ENCODE measurements at places on chromosomes 11 and 22.

DNA sequence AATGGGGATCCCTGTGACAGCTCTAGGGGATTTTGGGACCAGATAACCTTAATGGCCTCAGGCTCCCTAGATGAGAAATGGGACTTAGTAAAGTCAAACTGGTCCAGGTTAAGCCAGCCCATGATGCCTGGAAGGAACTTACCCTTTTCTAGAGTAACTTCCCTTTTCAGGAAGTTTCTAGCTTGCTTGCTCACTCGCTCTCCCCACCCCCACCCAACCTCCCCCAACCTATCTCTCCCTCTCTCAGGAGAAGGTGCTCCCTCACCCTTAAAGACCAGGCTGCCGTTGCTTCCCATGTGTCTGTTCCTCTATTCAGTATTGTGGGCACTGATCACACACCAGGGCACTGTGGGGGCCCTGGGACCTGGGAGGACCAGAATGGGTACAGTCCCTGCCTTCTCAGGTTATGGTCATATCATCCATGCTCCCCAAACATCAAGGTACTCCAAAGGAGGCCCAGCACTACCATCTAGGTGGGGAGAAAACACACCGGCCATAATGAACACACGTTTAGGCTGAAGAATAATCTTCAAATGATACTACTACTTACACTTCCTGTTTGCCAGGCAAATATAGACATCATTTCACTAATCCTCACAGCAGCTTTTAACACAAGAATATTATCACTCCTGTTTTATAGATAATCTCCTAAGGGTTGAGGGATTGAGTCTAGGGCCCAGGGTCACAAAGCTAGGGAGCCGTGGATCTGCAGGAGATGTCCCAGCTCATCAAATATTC is 18.2 kb downstream of the KCNQ1OT1 start:
- no peak for DNase-seq

DNA sequence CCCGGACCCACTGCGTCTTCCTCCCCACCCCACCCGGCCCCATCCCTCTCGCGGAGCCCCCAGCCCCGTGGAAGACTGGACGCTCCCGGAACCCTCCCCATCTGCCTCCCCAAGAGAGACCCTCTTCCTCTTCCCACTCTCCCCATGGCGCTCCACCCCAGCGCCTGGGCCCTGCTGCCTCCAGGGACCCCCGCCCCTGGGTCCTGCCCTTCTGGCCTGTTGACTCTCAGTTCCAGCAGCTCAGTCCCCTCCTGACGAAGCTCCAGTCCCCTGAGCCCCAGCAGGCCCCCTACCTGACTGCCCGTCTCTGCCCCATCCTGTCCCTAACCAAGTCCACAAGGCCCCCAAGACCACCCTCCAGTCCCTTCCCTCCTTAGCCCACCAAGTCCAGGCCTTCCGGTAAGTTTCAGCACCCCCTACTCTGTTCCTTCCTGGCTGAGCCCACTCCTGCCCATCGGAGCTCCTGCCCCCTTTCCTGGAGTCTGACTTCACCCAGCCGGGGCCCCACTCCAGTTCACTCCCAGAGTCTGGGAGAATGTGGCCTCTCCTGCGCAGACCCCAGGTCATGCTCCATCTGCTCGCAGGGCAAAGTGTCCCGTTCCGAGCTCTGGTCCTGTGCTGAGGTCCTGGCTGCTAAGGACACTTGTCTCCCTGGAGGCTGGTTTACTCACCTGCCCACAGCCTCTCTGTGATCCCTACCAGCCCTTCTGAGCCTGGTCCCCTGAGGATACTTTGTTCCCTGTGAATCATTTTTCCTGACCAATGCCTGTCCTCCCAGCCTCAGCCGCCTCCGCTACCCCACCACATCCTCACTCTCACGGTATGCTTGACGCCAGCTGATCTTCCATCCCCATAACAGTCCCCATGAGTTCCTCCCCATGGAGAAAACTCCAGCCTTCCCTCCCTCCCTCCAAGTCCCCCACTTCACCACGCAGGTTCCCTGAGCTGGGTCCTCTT is 722 bp downstream of the IFITM10 start:
- no peak for DNase-seq

GRCh38 chr22:20807315-20807752 is 33.4 kb downstream of the SERPIND1 start:
- no peak for DNase-seq

DNA sequence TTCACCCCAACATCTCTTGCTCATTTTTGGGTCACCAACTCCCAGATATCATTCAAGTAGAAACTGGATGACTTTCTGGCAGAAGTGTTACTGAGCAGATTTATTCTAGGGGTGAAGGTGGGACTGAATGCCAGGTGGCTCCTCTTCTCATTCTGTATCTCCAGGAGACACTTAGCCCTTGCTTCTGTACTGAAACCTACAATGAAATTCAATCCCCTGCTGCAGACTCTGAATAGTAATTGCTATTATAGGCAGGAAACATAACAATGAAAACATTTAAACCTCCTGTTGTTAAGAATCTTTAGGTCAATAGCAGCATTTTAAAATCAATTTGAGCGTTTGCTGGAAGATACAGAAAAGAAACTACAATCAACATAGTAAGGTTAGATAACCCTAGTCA is 879.4 kb upstream of the TENM4 start:
- no peak for DNase-seq

- no peak for DNase-seq
Observed at GRCh38 chr11:24755260-24755839, 258.5 kb downstream of the LUZP2 start.

DNA sequence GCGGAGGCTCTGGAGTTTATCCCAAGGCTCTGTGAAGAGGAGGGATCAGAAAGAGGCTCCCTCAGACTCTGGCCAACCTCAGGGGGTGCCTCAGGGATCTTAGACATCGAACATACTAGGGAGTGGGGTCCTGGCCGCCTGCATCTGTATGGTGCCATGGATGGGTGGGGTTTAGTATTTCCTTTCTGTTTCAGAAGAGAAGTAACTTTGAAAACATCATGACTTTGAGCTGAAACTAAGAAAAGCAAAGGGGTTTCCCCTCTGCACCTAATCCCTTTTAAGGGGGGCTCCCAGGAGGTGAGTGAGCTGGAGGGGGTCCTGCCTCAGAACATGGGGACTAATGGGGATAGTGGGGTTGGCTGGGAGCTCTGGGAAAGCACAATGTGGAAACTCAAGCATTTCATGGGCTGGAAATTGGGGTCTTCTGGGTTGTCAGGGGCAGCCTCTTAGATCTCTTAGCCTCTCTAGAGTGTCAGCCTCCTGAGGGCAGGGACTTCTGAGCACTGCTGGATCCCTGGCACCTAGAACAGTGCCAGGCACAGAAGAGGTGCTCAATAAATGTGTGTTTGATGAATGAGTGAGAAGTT is 11.8 kb upstream of the SSTR3 start:
- DNase-seq = no peak

DNA sequence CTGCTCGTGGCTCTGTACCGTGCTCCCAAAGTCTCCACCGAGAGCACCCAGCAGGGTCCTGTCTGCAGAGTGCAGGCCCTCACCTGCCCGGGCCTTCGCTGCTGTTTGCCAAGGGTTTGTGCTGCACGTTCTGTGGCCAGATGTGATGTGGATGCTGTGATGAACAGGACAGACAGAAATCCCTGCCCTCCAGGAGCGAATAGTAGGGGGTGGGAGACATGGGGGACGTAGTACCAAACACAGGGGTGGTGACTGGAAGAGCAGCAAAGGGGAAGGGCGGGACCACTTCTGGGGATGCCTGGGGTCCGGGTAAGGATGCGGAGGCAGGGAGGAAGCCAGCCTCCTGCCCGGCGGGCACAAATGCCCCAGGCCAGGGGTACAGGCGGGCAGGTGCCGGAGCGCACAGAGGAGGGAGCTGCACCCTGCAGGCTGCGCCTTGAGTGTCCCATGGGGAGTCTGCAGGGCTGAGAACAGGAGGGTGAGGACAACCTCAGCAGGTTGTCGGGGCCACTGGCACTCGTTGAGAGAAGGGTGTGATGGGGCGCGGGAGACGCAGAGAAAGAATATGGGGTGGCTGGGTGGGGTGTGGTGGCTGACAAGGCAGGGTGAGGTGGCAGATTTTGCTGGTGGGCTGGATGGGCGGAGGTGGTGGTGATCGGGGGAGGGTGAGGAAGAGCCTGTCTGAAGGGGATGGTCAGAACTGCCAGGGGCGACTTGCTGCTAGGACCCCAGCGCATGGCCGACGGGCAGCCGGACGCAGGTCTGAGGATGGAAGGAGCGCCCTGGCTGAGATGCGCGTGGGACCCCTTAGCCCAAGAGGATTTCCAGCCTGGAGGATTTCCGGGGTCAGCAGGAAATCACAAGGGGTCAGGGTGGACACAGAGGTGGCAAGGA is 16.3 kb upstream of the CTSD start:
- DNase-seq = no peak

GRCh38 chr11:119729951-119730613 is 1.1 kb upstream of the NECTIN1 start:
- DNase-seq = peak; percentile 78

- no peak for DNase-seq
Observed at GRCh38 chr11:131195661-131196517, 174.5 kb upstream of the NTM start.

DNA sequence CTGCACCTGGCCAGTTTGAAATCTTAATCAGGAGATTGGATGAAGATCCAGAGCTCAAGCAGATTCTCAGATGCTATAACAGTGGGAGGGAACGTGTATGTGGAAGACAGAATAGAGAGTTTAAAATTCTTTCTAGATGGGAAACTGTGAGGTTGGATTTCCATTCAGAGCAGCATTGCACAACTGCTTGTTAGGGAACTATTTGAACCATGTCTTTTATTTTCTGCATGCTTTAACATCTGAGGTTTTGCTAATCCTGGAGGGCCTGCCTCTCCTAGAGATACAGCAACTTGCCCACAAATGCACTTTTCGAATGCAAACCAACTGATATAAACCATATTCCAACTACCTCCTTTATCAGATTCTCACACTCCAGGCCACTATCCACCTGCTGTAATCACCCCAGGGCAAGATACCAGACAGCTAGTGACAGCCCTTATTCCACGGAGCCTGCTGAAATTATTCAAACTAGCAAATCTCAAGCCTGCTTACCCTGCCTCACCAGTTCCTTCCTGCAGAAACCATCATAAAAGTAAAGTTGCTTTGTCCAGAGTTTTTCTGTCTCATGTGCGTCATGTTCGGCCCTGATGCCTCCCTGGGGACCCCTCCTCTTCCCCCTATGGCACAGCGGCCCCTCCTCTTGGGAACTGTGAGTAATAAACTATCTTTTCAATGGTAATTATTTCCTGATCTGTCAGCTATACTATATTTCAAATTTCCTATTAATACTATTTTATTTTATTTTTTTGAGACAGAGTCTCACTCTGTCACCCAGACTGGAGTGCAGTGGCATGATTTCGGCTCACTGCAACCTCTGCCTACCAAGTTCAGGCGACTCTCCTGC is 18.4 kb upstream of the SEC14L4 start:
- DNase-seq = no peak

GRCh38 chr11:111306321-111306720 is 8.0 kb downstream of the POU2AF3 start:
- no peak for DNase-seq

- peak; percentile 21 for DNase-seq
Observed at GRCh38 chr11:117838901-117839300, 14.4 kb upstream of the FXYD2 start.

DNA sequence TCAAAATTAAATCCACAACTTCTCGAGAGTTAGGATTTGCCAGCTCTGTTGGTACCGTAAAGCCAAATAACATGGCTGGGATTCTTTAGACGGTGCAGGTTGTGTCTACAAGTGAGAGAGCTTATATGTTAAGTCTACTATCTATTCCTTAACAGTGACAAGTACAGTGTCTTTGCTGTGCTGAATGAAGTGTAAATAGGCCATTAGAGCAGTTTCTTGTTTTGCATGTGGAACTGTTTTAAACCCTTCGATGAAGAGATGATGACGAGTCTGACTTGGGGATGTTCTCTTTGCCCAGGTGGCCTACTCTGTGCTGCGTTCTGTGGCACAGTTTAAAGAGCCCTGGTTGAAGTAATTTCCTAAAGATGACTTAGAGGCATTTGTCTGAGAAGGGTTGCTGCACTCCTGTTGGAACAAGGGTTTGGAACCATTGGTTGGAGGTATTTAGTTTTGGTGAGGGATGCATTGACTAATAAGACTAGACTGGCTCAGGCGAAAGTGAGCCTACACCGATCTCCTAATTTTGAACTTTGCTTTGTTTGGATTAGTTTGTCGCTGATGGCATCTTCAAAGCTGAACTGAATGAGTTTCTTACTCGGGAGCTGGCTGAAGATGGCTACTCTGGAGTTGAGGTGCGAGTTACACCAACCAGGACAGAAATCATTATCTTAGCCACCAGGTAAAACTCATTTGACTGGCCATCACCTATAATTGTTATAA is 988 bp downstream of the RPS3 start:
- DNase-seq = no peak

DNA sequence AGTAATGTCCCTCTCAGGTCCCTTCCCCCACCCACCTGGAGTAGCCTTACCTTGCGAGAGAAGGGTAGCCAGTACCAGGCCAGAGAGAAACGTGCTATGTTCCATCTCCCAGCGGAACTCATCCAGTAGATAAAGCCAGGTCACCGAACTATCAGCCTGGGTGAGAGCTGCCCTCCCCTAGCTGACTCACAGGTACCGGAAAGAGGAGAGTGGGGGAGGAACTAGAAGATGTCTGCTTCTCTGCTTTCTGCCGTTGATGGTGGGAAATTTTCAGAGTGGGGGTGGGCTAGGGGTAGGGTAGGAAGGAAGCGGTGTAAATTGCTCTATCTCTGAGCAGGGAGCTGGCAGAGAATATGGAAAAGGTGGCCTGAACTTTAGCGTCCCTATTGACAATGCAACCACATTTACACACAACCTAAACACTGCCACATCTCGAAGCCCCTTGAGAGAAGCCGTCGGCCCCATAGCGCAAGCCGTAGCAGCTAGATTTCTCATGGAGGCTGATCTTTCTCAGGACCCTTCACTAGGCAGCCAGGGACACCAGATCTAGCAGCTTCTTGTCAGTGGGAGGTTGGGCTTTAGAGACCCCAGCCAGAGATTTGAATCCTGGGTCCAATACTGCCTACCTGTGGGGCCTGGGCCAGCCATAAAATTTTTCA is at the start of gene CD3D:
CD3D (minus strand) TSS at position 203 of the 659 bp plus-strand sequence; CDS start at position 105, 98 bp downstream.
- DNase-seq = no peak

DNA sequence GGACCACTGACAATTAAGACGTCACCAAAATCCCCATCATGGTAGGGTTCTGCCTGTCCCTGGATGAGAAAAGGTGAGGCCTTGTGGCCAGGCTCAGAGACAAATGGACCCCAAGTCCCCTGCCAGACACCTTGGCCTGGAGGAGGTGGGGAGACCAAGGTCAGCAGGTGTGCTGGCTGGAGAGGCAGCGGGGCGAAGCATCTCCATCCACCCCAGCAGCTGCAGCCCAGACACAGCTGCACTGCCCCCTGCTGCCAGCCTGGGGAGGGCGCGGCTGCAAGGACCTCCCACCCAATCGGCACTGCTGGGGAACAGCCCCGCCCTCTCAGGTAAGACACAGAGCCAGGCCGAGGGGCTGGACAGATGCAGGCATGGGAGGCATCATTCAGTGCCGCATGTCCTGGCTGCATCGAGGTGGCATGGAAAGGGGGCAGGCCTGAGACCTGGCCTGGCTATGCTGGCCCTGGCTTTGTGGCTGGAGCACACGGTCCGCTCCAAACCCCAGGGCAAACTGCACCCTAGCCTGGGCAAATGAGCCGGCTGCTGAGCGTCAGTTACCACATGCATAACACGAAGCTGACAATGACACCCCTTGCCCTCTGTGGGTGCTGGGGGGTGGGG is 12.2 kb upstream of the MFNG start:
- DNase-seq = no peak
